ENCODE measurements at places on chromosomes 6 and 20. TPM values are rescaled to one million over a fixed set of nuclear protein-coding genes. Genes with fewer than 3 reads are reported as not detected.

Gene LAMP5
- total RNA-seq = 0.12 TPM

Gene SLC22A7
- not detected for total RNA-seq

Gene SMLR1
- not detected for total RNA-seq

Gene ISM1
- total RNA-seq = 0.39 TPM

Gene CLPSL1
- not detected for total RNA-seq

Gene AVP
- not detected for total RNA-seq

Gene C2
- total RNA-seq = not detected

Gene EDN3
- total RNA-seq = not detected

Gene CST4
- total RNA-seq = not detected

Gene C20orf141
- total RNA-seq = not detected

Gene CD40
- 0.72 TPM for total RNA-seq

Gene BPIFA1
- not detected for total RNA-seq

Gene TRAM2
- 58.0 TPM for total RNA-seq

Gene MRAP2
- total RNA-seq = 8.4 TPM

Gene FAM229B
- 22.5 TPM for total RNA-seq

Gene SRSF12
- total RNA-seq = not detected

Gene MYLK2
- 0.59 TPM for total RNA-seq

Gene ARMC2
- 0.78 TPM for total RNA-seq

Gene WFDC12
- not detected for total RNA-seq

Gene CCDC28A
- 25.7 TPM for total RNA-seq

Gene KCNS1
- total RNA-seq = 0.39 TPM

Gene C6orf141
- total RNA-seq = 0.60 TPM

Gene TMEM74B
- not detected for total RNA-seq

Gene MMP24OS
- total RNA-seq = 12.8 TPM

Gene SRXN1
- 70.9 TPM for total RNA-seq

Gene BACH2
- total RNA-seq = 2.0 TPM

Gene BPIFB1
- total RNA-seq = not detected

Gene THBS2
- 90.8 TPM for total RNA-seq

Gene CTSA
- total RNA-seq = 168 TPM

Measured in RPMI7951 (cell line).